NCI-H2171 treated with DMSO at 0.1 percent for 48 hours (cell line): ENCODE measurements at places on chromosomes 2 and 18.

GRCh38 chr18:76708722-76709353 lies 113.5 kb upstream of the ZNF236 start:
- DNase-seq: no peak

- no peak for DNase-seq
Measured at GRCh38 chr2:41510108-41510507, 537.7 kb upstream of the PKDCC start.

- DNase-seq: no peak
Measured at GRCh38 chr2:101083613-101084012, 67.6 kb downstream of the TBC1D8 start.

GRCh38 chr2:6654279-6654678 lies 211.4 kb downstream of the CMPK2 start:
- DNase-seq: no peak

DNA sequence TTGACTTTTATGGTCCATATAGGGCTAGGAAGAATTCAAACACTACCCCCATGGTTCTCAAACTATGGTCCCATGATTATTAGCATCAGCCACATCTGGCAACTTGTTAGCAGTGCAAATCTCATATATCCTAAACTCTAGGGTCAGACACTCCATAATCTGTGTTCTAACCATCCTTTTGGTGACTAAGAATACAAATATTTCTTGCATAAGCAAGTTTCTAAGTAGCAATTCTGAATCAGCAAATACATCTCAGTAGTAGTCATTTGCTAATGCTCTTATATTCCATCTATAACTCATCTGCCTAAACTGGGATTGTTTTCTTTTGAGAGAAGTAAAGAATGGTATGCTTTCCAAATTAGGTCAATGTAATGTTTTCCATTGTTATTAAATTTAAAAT lies 447.3 kb downstream of the TMX3 start:
- DNase-seq: no peak

GRCh38 chr2:167916756-167917155 lies 330.6 kb downstream of the STK39 start:
- DNase-seq: no peak

- no peak for DNase-seq
Measured at GRCh38 chr2:72040629-72041571, 106.8 kb downstream of the CYP26B1 start.

- DNase-seq: no peak
Measured at GRCh38 chr2:9815844-9816279, 27.4 kb upstream of the TAF1B start.

GRCh38 chr2:181072486-181073235 lies 92.3 kb downstream of the UBE2E3 start:
- peak; percentile 95 for DNase-seq

DNA sequence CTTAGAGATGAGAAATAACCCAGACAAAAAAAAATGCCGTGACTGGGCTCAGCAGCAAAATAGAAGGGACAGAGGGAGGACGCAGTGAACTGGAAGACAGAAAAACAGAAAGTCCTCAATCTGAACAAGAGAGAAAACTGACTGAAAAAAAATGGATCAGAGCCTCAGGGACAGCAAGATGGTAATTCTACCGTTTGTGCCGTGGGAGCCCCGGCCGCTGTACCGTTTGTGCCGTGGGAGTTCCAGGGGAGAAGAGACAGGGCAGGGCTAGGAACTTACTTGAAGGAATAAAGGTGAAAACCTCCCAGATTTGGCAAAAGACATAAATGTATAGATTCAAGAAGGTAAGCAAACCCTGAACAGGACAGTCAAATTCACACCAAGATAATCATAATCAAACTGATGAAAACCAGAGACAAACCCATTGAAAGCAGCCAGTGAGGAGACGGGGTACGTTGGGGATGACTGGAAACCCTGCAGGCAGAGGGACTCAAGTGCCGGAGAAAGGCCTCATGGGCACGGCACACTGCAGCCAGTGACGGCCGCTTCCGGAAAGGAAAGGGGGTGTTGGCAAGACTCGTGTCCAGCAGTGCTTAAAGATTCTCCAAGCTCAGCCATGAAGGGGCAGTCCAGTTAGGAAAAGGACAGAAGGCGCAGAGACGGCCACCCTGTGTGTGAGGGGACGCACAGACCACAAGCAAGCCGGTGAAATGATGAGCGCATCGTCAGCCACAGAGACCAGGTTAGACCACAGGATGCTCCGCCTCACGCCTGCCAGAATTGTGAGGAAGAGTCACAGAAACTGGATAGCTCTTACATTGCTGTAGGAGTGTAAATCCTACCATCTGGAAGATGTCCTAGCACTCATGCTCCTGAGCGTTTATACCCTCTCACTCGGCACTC lies 40.0 kb upstream of the NFATC1 start:
- no peak for DNase-seq

DNA sequence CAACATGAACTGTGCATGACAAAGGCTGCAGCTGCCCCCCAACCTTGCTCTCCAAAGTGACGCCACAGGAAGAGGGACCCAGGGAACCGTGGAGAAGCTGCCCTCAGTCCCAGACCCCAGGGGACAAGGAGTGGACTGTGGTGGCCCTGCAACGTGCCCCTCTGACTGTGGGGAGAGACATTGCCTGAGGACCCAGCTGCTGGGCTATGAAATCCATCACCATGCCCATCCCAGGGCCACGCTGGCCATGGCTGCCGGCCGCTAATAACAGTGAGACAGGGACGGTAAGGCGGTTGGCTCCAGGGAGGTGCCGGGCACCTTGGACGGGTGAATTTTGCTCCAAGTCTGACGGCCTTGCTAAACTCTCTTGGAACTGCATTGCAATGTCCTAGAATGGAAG lies 211.3 kb upstream of the HDAC4 start:
- no peak for DNase-seq

GRCh38 chr2:102460467-102460866 lies 12.6 kb upstream of the SLC9A4 start:
- DNase-seq: no peak

- no peak for DNase-seq
Measured at GRCh38 chr2:20485612-20486388, 38.9 kb downstream of the RHOB start.

DNA sequence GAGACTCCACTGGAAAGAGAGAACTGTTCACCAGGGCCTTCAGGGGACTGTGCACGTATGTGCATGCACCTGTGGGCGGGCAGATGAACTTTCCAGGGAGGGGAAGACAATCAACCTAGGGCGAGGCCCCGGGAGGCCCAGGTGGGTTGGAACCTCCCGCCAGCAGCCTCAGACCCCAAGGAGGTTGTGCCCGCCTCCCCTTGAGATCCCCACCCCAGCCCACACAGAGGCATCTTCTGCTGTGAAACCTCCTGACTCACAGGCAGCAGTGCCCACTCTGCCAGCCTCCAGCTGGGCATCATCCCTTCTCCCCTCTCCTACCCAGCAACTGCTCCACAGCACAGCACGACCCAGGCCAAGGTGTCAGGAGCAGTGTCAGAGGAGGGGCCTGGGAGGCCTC lies 54.4 kb downstream of the FAM178B start:
- DNase-seq: no peak

GRCh38 chr18:55906536-55906935 lies 318.5 kb upstream of the TCF4 start:
- DNase-seq: no peak

DNA sequence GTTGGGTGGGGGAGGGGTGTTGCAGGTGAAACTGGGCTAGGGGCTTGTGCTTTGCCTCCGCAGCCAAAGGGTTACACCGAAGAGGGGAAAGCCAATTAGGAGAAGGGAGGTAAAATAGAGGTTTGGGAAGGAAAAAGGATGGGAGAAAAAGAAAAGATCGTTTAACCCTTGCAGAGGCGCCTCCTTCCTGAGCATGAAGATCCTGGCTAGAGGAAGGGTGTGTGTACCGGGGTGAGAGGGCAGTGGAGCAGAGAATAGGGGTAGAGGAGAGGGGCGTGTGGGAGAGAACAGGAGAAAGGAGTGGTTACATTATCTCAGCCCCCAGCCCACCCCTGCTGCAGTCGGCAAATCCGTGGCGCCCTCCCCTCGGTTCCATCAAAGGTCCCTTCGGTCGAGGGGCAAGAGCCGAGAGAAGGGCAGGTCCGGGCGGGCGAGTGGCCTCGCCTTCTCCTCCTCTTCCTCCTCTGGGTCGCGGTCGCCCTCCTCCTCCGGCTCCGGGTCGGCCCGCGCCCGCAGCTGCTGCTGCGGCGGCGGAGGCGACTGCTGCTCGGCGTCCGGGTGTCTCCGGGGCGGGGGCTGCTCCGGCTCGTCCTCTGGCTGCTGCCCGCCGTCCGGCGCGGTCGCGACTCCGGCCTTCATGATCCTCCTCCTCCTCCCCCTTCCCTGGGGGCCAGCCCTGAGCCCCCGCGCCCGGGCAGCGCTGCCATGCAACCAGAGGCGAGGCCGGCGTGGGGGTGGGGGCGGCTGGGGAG lies 1.1 kb downstream of the MARCHF4 start:
- DNase-seq: no peak

DNA sequence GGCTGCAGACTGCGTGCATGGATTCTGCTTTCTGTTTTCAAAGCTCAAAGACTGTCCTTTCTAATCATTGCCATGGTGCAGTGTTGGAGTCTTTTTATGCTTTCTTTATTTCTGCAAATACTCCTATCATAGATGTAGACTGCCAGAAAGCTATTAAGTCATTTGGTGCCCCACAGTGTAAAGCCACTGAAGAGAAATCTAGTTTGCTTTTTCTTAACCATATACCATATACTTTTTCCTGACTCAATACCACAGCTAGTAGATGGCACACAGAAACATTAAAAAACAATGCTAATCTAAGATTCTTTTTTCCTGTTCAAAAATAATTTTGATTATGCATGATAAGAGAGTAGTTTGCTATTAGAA lies 109.9 kb upstream of the RAB27B start:
- no peak for DNase-seq

DNA sequence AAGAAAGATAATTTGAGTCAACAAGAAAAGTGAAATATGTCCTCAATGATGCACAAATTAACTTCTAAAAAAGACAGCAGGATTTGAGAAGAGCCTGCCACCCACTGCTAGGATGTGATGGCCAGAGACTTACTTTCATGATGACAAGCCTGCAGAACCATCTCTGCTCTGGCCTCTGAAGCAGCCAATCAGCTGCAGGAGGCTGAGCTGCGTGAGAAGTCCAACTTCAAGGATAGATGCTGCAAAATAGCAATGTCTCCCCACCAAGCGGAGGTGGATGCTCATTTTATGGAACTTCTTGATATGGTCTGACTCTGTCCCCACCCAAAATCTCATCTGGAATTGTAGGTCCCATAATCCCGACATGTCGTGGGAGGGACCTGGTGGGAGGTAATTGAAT lies 53.1 kb downstream of the CYRIA start:
- no peak for DNase-seq

- DNase-seq: no peak
Measured at GRCh38 chr2:80852808-80853139, 548.2 kb upstream of the LRRTM1 start.

- no peak for DNase-seq
Measured at GRCh38 chr2:201203916-201204654, 21.1 kb downstream of the CASP10 start.
